ENCODE measurements at places on chromosomes 7 and 10. TPM values are rescaled to one million over a fixed set of nuclear protein-coding genes. Genes with fewer than 3 reads are reported as not detected.

PALD1 gene
- total RNA-seq = 0.08 TPM

NUDT13 gene
- total RNA-seq = 1.5 TPM

MLXIPL gene
- total RNA-seq = not detected

CFTR gene
- total RNA-seq = not detected

MBL2 gene
- total RNA-seq = not detected

TLX1 gene
- not detected for total RNA-seq

GRCh38 chr7:4265066-4265465 is 417.0 kb upstream of the FOXK1 start:
- no peaks in the 10 kb centered on the region for H3K4me1 ChIP-seq
- no peaks in the 10 kb centered on the region for H3K27me3 ChIP-seq
- DNase-seq = no peak

- DNase-seq = peak; percentile 50
- H3K27me3 ChIP-seq = peaks cover 18% of the 10 kb centered on the region
- H3K27ac ChIP-seq = no peak overlapping the region
- H3K36me3 ChIP-seq = no peaks in the 10 kb centered on the region
- H3K4me3 ChIP-seq = no peak overlapping the region
Observed at GRCh38 chr7:142880876-142881505, 4.6 kb downstream of the TRPV6 start.

DNA sequence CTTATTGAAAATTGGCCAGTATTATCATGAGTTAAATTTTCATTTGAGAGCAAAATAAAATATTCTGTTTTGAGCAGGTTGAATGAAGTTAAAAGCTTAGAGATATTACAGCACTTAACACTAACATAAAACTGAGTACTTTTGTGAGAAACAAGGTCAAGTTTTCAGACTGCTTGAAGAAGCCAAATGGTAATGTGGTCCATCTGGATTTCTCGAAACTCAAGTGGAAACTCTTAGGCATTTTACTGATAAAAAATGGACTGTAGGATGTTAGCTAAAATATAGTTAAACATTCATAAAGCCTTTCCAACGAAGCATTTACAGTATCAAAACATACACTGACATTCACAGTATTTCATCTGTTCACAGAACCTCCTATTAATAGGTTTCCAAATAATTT is 528.1 kb upstream of the SEMA3D start:
- no peak overlapping the region for H3K27ac ChIP-seq
- H3K36me3 ChIP-seq = no peaks in the 10 kb centered on the region
- H3K4me1 ChIP-seq = no peaks in the 10 kb centered on the region
- H3K27me3 ChIP-seq = no peaks in the 10 kb centered on the region
- no peak overlapping the region for H3K4me3 ChIP-seq

DNA sequence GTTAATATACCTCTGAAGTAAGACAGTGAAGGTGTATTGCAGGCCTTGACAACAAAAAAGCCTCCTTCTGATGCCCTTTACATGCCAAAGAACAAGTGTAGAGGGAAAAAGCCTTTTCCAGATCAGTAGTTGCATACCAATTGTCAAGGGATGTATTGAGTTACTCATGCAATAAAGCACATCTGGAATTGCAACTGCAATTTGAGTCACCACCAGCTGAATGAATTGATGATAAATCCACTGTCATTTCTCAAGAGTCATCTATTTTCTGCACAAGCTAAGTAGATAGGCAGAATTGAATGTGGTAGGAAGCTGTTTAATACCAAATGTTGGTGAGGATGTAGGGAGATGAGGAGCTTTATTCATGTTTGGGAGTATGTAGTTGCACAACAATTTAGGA is 325.9 kb upstream of the SMIM30 start:
- DNase-seq = no peak
- H3K27ac ChIP-seq = no peak overlapping the region
- H3K4me1 ChIP-seq = no peaks in the 10 kb centered on the region
- no peaks in the 10 kb centered on the region for H3K27me3 ChIP-seq
- H3K4me3 ChIP-seq = no peak overlapping the region
- H3K36me3 ChIP-seq = no peaks in the 10 kb centered on the region

- H3K4me1 ChIP-seq = peaks cover 3% of the 10 kb centered on the region
- no peak overlapping the region for H3K4me3 ChIP-seq
- H3K27me3 ChIP-seq = no peaks in the 10 kb centered on the region
- no peak for DNase-seq
- peaks cover 2% of the 10 kb centered on the region for H3K36me3 ChIP-seq
- no peak overlapping the region for H3K27ac ChIP-seq
Observed at GRCh38 chr7:36564489-36564888, 159.8 kb downstream of the AOAH start.

DNA sequence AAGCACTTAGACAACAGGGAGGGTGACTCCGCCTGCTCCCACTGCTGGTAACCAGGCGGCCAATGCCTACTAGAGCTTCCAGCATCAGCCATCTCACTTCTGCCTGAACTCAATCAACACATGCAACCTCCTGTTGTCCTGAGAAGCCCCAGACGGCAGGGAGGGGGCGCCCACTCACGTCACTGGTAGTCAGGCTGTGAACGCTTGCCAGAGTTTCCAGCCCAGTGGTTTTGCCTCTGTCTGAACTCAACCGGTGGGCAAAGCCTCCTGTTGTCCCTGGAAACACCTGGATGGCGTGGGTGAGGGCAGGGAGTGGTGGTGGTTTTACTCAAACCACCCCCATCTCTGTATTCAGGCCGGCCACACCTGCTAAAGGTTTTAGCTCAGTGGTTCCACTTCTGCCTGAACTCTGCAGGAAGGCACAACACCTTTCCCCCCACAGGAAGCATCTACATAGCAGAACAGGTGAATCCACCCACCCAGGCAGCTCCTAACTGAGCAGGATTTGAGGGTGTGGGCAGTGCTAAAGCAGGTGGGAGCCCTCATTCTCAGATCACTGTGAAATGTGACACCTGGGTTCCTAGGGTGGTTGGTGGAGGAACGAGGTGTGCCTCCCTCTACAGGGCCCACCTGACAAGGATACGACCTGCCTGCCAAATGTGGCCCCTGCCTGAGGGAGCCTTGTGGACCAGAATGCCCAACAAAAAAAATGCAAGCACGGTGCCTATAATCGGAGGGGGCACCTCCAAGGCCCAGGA is 563.0 kb upstream of the SEMA3D start:
- no peak for DNase-seq
- no peak overlapping the region for H3K27ac ChIP-seq
- no peaks in the 10 kb centered on the region for H3K36me3 ChIP-seq
- H3K4me3 ChIP-seq = no peak overlapping the region
- no peaks in the 10 kb centered on the region for H3K27me3 ChIP-seq

GRCh38 chr7:17234398-17235031 is 63.9 kb upstream of the AHR start:
- DNase-seq = peak; percentile 76
- peak overlapping the region; percentile 91 for H3K27ac ChIP-seq
- peaks cover 39% of the 10 kb centered on the region for H3K4me1 ChIP-seq
- peak overlapping the region; percentile 71 for H3K4me3 ChIP-seq

- no peak overlapping the region for H3K27ac ChIP-seq
- no peak overlapping the region for H3K4me3 ChIP-seq
- peaks cover 16% of the 10 kb centered on the region for H3K4me1 ChIP-seq
- H3K36me3 ChIP-seq = no peaks in the 10 kb centered on the region
Observed at GRCh38 chr10:70669015-70669414, 3.3 kb upstream of the ADAMTS14 start.

GRCh38 chr10:114609518-114610426 is 48.3 kb downstream of the ABLIM1 start:
- H3K27ac ChIP-seq = no peak overlapping the region
- H3K36me3 ChIP-seq = peaks cover 19% of the 10 kb centered on the region
- H3K4me3 ChIP-seq = no peak overlapping the region
- no peak for DNase-seq
- peaks cover 33% of the 10 kb centered on the region for H3K4me1 ChIP-seq
- H3K27me3 ChIP-seq = peaks cover 2% of the 10 kb centered on the region

GRCh38 chr7:43791-44540 is 148.4 kb upstream of the FAM20C start:
- peak; percentile 1 for DNase-seq
- H3K36me3 ChIP-seq = no peaks in the 10 kb centered on the region
- H3K4me1 ChIP-seq = no peaks in the 10 kb centered on the region
